Cortex of kidney (tissue), 1 donor: ENCODE measurements at places on chromosomes 2 and 18.

GRCh38 chr2:240431271-240431660, 4.2 kb upstream of the GPC1 start:
- DNase-seq, result no peak

- DNase-seq, result no peak
These were observed 122.9 kb upstream of the COL3A1 start for GRCh38 chr2:188851311-188851710.

DNA sequence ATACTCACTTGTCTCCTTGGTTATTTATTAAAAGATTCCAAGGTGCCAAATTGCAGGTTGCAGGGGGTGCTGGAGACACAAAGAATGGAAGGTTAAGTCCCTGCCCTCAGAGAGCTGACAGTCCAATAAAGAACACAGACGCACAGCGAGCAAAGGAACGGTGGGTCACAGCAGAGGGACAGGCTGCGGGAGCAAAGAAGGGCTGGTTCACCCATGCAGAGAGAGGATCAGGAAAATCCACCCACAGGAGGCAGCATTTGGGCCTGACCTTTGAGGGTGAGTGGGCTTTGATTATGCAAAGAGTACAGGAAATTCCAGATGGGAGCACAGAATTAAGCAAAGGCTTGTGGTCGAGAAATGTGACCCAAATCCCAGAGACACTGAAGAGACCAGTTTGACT, 45.0 kb downstream of the ZBTB7C start:
- no peak for DNase-seq

DNA sequence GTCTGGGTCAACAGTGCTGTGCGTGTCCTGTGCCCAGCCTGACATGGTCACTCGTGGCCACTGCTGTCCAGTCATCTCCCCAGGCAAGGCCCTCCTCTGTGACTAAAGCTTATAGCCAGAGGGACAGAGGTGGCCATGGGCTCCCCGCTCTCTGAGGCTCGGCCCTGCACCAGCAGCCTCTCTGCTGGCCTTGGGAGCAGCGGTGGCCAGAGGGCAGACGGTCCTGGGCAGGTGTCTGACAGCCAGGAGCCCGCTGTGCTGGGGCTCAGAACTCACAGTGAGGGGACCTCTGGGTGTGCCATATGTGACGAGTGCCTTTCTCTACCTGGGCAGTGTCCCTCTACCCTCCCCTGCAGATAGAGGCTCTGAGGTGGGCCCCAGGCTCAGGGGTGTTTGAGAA, 98.7 kb downstream of the FAM210A start:
- DNase-seq, result no peak

DNA sequence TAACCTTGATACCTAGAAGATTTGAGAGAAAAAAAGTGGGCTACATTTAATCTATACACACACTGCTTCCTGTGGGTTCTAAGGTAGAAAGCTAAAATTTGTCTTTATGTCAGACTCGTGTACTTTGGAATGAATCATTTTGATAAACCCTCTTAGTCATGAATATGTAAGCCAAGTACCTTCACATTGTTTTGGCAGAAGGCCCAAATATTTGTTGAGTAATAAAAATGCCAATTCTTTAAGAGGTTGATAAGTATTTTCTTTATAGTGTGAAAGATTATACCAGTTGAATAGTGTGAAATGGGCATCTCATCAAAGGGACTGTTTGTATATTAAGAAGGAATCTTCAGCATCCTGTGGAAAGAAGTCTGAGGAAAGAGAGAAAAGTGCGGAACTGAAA, 1464.7 kb upstream of the ZEB2 start:
- no peak for DNase-seq

GRCh38 chr2:181309586-181309985, 147.6 kb upstream of the ITGA4 start:
- DNase-seq, result no peak
